Muscle of back (tissue), 13 donors: ENCODE measurements at places on chromosomes 5 and 9.

- DNase-seq, result no peak
These were observed 247.6 kb upstream of the IRX4 start for GRCh38 chr5:2130361-2130760.

GRCh38 chr9:121545875-121546423 lies 46.3 kb upstream of the GGTA1 start:
- peak; percentile 94 for DNase-seq

DNA sequence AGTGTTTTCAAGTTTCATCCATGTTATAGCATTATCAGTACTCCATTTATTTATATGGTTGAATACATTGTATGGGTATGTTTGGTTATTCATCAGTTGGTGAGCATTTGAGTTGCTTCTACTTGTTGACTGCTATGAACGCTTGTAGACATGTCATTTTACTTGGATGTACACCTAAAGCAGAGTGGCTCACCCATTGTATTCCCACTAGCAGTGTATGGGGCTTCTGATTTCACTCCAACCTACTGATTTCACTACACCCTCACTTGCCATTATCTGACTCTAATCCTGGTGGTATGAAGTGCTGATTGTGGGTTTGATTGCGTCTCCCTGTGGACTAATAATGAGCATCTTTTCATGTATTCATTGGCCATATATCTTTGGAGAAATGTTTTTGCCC lies 9.5 kb downstream of the NPM1 start:
- no peak for DNase-seq

DNA sequence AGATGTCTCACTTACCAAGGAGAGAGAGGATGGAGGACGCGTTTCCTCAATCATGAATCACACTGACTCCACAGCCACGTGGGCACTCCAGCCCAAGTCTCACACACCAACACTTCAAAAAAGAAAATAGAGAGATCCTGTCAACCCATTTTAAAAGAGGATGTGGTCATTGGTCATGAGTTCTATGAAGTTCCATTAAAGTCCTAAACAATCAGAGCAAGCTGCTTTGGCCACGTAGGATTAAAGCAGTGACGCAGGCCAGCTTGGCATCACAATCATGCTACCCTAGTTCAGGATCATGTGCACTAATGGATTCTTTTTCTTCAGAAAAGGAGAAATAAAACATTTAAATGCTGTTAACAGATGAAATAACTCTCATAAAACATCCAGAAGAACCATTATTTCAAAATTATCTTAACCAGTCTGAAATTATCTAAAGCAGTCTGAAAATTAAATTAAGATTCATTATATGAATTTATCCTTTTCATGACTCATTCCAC lies 108.1 kb downstream of the SEMA5A start:
- no peak for DNase-seq

- no peak for DNase-seq
These were observed 121.9 kb upstream of the CXCL14 start for GRCh38 chr5:135700731-135701130.

- DNase-seq, result no peak
These were observed at the start of gene PCDHA8 for GRCh38 chr5:140840978-140841962. PCDHA8 (plus strand) TSS chr5:140841187; CDS start chr5:140841322, 135 bp downstream.

DNA sequence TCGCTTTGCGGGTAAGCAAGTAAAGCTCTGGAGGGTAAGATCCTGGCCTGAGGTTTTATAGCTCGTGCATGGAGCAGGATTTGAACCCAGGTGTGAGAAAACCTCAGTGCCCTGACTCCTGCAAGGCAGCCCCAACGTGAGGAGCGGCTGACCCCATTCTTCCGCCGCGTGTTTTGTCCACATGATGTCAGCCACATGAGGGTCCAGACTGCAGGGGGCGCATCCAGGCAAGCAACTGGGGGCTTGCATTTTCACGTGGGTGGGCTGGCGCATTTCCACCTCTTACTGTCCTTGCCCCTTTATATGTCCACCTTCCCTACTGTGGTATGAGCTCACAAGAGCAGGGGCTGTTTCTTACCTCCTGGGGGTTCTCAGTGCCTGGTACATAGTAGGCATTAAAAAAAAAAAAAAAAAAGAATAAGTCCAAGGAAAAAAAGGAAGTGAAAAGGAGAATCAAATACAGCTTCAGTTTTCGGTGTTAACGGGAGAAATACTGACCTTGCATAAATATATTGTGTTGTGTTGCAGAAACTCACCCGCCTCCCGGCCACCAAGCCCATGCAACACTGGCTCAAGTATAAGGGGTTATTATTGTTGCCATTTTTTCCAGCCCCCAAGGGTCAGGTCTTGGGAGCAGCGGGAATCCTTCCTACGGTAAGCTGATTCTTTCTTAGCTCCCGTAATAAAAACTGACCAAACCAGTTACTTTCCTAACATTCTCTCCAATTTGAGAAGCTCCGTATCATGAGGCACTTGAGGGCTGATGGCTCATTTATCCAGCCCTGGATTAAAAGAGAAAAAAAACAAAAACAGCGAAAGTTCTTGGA lies 15.0 kb downstream of the TLX3 start:
- DNase-seq, result no peak

DNA sequence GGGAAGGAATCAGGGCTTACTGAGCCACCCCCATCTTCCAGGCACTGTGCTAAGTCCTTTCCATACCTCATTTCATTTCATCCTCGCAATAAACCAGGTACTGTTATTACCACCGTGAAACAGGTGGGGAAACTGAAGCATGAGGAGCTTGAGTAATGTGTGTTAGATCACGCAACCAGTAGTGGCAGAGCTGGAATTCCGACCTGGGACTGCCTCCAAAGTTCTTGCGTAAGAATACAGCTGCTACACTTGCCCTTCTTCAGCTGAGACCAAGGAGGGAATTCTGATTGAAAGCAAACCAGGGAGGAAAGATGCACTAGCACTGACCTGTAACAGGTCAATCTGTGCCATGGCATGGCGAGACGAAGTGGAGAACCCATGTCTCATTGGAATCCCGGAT lies 113.4 kb upstream of the MSX2 start:
- peak; percentile 52 for DNase-seq

DNA sequence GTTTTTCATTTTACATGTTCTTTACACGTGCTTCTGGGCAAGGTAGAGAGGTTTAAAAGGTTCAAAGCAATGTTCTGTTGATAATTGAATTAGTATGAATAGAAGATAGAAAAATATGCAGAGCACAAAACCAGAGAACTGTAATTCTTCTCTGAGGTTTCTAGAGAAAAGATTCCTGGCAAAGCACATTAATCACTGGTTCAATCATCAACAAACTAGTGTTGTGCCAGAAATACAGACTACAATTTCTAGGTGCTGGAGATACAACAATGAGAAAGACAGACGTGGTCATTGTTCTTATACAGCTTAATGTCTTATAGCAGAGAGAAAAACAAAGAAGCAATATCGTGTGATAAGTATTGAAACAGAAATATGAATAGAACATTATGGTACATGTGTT lies 25.5 kb downstream of the MEGF9 start:
- DNase-seq, result no peak

GRCh38 chr9:19162026-19162366 lies 34.7 kb upstream of the PLIN2 start:
- DNase-seq, result no peak

GRCh38 chr9:69719983-69720382 lies 39.8 kb downstream of the PTAR1 start:
- DNase-seq, result no peak

- no peak for DNase-seq
These were observed 66.5 kb downstream of the MARCHF3 start for GRCh38 chr5:126963822-126964375.

DNA sequence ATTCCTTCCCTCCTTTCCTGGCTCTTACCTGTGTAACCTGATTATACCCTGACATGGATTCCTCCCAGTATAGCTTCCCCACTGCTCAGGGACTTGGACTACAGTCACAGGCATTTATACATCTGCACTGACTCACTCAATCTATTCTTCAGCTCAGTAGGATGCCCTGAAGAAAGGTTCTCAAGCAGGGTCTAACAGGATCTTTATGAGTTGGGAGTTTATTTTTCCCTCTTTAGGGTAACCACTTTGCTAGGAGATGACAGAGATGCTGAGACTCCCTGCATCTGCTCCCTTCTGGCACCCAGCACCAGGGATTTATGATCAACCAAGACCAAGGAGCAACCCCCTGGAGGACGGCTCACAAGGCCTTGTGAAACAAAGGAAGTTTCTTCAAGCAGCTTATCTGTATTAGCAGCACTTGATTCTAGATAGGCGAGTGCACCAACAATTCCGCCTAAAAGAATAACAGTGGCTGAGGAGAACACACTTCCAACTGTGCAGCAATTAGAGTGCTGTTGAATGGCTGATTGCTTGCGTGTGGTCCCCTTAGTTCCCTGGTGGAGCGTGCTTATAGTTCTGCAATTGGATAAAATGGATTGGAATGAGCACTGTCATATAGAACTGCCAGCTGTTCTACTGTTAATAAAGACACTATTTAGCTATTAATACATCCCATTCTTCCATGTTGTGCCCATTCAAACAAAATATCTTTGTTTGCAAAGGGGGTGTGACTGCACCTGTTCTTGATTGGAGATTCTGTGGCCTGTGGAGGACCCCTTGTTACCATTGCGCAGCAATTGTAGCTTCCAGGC lies 482.6 kb downstream of the ZNF608 start:
- peak; percentile 45 for DNase-seq

- DNase-seq, result no peak
These were observed 18.7 kb upstream of the POMT1 start for GRCh38 chr9:131484051-131484445.

GRCh38 chr9:126708178-126708577 lies 94.5 kb downstream of the LMX1B start:
- DNase-seq, result no peak

- DNase-seq, result no peak
These were observed 75.7 kb downstream of the PIP5K1B start for GRCh38 chr9:68780720-68781119.

DNA sequence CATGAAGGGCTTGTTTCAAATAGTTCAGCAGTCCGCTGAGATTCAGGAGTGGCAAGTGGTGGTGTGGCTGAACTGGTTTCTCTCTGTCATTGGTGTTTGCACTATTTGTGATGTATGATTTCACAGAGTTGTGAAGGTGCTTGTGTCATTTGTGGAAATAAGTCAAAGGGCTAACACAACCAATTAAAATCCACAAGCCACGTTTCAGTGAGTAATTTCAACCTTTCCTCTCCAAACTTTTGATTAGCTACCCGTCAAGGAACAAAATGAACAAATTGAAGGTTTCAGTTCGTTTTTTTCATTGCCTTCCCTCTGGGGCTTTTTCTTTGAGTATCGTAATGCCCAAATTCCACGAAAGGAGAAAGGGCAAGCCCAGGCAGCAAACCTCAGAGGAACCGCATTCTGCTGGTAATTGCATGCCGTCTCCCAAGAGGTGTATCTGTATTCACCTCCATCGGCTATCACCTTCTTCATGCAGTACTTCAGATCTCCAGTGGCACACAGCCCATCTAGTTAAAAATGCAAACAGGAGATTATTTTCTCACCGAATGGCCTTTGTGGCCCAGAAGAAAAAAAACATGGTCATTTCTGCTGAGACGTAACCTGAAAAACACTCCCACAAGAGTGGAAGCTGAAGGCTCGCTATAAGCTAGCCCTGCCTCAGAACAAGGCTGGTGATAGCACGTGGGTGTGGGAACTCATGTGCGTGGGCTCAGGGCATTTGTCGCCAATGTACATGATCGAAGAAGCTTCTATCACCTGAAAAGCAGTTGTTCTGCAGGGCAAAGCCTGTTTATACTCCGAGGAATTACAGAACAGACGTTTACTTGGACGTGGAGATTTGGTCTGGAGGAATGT lies 197.1 kb downstream of the NR3C1 start:
- no peak for DNase-seq

DNA sequence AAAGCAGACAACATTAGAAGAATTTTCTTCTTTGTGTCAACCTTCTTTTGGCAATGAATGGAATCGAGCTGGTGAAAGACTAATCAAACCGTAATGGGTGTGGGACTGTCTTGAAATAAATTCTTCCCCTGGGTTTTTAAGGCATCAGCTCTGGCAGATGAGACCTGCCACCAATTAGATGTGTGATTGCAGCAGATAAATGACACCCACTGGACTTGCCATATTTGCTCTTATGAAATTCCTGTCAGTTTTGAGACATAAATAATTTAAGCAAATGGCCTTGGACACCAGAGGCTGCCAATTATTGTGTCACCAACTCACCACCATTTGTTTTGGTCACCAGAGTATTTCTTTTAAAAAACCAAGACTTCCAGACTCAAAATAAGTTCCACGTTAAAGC lies 135.9 kb upstream of the RGMB start:
- no peak for DNase-seq

DNA sequence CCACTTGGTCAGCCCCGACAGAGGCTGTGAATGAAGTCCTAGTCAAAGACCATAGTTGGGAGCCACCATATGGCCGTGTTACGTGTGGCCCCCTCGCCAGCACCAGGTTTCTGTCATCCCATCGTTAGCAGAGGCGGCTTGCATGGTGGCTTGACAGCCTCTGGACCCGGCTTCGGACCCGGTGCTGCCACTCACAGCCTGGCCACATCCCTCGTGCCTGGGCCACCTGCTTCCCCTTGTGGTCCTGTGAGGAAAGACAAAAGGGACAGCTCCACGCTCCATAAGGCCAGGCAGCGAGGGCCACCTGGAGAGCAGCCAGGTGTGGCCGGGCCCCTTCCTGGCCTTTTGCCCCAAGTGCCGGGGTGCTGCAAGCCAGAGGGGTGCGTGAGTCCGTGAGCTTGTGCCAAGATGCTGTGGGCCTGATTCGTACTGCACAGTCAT lies 6.2 kb downstream of the NKD2 start:
- no peak for DNase-seq

GRCh38 chr9:111005746-111006470 lies 32.4 kb downstream of the LPAR1 start:
- no peak for DNase-seq

DNA sequence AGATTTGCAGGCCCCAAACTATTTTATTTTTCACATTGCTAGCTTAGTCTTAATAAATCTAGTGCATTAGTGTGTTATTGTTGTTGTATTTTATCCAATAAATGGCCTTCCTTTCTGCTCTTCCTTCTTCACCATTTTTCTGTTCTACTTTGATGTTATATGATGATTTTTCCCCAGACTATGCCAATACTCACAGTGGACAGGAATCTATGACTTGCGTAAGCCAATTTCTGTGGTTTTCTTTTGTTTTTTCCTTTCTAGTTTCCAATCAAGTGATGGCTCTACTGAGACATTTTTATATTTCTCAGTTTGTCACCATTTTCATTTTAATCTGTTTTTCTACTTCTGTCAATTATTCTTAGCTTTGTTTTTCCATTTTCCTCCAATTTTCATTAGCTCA lies 106.8 kb upstream of the FBXL7 start:
- DNase-seq, result no peak

DNA sequence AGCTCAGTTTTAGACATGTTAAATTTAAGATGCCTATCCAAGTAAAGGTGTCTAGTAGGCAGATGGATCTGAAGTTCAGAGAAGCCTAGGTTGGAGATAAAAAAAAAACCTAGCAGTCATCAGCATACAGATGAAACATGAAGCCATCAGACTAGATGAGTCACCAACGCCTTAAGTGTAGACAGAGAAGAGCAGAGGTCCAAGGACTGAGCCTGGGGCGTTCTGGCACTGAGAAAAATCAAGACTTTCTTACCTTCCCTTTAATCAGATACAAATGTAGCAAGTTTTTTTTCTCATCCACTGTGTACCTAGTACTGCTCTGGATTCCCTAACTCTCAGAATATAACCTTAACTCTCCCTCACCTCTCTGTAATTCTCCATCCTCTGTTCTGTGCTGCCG lies 97.3 kb downstream of the SIL1 start:
- no peak for DNase-seq

- no peak for DNase-seq
These were observed 141.9 kb downstream of the SLC12A2 start for GRCh38 chr5:128225245-128226030.

GRCh38 chr9:98235126-98235525 lies 20.3 kb downstream of the TBC1D2 start:
- no peak for DNase-seq
